ENCODE measurements at places on chromosomes 5 and 9.

DNA sequence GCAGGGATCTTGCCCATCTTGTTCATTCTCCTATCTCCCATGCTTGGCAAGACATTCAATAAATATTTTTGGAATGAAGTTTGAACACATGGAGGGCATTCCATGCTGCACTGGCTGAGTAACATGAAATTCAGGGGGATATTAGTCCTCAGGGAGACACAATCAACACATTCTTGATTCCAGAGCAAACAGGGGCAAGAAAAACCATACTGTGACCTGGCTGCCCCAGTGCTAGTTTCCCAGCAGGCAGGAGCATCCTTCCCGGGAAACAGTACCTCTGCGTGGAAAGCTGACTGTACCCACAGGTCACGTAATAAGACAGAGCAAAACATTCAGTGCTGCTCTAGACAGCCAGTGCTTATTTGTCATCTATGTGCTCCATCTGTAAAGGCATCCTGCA lies 66.3 kb upstream of the SPOCK1 start:
- DNase-seq = no peak

GRCh38 chr9:98990181-98990870 lies 46.6 kb downstream of the COL15A1 start:
- no peak for DNase-seq

DNA sequence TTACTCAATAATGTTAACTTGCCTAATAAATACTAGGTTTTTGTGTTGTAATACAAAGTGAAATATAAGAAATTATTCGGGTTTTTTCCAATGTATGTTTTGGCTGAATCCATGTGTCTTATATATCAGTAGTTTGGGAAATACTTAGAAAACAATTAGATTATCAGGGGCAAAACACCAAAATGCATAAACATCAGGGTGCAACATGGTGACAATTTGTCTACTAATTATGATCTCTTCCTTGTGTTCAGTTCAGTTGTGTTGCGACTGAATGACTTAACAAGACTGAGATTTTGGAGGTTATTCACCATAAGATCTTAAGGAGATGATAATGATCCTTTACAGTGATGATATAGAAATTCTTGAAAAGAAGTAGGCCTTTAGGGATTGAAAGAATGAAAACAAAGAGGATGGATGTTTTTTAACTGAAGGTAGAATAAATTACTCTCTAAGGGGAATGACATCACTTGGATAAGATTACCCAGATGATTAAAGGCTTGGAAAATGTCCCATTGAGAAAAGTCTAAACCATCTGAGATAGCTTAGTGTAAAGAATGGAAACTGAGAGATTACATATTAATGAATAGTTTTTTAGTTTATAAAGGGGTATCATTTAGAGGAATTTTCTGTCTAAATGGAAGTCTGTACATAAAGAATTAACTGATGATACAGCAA lies 415.8 kb downstream of the SPATA31D1 start:
- no peak for DNase-seq

GRCh38 chr5:160357394-160357793 lies 13.0 kb downstream of the C1QTNF2 start:
- DNase-seq = no peak

- DNase-seq = no peak
Observed at GRCh38 chr9:88464851-88465250, 70.1 kb upstream of the NXNL2 start.

DNA sequence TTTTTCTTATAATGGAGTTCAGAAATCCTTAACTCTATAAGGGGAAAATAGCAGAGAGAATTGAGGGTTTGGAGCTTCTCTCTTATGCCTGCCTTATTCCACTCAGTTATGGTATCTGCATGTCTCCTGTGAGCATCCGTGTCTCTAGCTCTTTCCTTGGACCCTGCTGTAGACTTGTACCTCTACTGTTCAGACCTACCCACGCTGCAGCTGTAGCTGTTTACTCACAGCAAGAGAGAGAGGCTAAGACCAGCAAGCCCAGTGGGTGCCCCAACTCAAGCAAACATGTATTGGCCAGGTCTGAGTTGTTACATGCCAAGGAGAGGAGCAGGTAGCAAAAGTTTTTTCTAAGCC lies 7.1 kb upstream of the PCSK1 start:
- DNase-seq = no peak

GRCh38 chr5:173672891-173673290 lies 56.4 kb upstream of the BOD1 start:
- no peak for DNase-seq

DNA sequence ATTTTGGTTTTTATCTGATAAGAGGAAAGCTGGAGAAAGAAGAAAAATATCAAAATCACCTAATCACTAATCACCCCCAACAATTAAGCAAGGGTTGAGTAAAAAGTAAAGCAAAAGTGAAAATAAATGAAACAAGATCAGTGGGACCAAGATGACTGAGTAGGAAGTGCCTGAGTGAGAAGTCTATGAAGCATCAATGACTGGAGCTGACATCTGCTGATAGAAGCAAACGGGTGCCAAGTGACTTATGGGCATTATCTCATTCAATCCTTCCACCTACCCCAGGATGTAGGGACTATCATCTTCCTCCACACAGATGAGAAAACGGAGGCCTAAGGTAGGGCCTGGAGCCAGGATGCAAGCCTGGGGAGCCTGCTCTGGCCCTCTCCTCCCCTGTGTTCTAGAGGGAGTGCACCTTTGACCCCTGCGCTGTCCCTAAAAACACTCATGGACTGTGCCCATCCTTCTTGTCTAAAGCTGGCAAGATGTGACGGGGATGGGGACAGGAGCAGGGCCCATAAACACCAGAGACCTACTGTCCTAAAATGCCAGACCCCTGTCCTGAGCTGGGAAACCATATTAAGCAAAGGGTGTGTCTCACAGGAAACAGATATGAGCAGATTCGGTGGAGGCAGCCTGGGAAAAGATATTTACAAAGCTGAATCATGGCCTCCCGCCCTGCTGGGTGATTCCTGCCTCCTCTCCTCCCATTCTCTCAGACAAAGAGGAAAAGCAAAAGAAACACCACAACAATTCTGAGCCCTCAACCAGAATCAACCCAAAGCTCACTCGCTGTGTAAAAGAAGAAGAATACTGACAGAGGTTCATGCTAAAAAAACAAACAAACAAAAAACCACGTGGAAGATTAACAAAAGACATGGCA lies 116.0 kb downstream of the AUH start:
- no peak for DNase-seq

DNA sequence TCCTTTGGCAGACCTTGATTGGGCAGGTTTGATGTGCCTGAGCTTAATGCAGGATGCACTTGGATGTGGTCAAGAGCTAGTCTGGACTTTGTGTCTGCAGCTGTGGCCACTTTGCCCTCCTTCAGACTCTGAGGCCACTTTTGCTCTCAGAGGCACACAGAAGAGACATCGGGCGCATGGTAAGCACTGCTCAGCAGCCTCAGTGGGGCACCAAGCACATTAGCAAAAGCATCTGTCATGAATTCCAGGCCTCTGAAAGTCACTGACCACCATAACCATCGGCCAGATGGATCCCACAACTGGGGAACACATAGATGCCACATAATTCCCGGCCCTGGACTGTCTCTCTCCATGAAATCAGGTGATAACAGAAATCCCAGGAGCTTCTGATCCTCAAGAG lies 34.3 kb upstream of the ZNF782 start:
- DNase-seq = no peak

DNA sequence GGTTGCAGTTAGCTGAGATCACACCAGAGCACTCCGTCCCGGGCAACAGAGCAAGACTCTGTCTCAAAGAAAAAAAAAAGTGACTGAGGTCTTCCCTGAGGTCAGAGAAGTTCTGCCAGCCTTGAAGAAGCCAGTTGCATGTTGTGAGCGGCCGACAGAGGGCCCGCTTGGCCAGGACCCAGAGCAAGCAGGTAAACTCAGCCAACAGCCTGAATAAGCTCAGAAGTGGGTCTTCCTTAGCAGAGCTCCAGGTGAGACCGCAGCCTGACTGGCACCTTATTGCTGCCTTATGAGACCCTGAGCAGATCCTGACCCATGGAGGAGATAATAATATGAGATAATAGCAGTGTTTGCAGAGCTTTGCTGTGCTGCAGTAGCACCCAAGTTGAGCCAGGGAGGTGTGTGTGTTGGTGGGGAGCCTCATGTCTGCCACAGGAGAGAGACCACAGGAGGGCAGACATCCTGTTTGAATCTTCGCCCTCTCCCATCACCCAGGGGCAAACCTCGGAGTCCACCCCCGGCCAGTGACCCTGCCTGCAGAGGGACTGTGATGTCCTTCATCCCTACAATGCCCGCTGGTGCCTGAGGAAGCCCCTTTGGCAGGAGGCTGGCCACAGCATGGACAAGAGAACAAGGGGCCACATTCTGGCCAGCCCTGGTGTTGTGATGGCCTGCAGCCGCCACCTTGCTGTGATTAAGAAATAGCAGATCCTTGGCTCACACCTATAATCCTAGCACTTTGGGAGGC lies 10.8 kb upstream of the BARX1 start:
- no peak for DNase-seq

DNA sequence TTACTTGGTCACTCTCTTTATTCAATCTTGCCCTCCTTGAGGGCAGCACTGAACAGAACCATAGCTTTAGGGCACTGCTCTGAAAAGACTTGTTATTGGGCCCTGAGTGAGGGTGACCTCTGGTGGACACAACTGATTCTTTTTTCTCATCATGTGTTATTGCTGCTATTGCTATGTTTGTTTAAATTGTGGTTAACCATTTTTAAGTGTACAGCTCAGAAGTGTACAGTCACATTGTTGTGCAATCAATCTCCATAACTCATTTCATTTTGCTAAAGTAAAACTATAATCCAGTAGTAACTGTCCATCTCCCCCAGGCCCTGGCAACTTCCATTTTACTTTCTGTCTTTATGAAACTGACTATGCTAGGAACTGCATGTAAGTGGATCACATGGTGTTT lies 351.1 kb upstream of the RIOK2 start:
- DNase-seq = peak; percentile 48

DNA sequence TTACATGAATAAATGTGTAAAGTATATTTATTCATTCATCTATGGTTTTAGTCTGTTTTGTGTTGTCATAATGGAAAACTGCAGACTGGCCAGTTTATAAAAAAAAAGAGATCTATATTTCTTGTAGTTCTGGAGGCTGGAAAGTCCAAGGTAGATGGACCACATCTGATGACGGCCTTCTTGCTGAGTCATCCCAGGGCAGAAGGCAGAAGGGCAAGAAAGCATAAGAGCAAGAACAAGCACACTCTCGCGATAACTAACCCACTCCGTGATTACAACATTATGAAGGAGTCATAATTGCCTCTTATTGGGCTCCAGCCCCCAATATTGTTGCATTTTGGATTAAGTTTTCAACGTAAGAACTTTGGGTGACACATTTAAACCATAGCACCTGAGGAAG lies 180.4 kb upstream of the DAB2 start:
- DNase-seq = no peak

- DNase-seq = no peak
Observed at GRCh38 chr9:118532592-118532991, 828.4 kb downstream of the TLR4 start.

All from HuH-7 (cell line).